Activated CD4-positive, alpha-beta T cell treated with anti-CD3 and anti-CD28 coated beads for 1 hour (primary cell): ENCODE measurements at places on chromosomes 1 and 21.

DNA sequence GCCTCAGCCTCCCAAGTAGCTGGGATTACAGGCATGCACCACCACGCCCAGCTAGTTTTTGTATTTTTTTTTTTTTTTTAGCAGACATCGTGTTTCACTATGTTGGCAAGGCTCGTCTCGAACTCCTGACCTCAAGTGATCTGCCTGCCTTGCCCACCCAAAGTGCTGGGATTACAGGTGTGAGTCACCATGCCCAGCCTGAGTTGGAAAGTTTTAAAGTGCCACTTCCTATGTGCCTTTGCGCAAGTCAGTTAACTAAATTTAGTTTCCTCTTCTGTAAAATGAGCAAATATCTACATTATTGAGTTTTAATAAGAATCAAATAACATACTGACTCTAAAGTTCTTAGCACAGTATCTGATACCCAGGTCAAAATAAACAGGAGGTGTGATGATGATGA, 12.4 kb downstream of the SLC19A2 start:
- DNase-seq = no peak

DNA sequence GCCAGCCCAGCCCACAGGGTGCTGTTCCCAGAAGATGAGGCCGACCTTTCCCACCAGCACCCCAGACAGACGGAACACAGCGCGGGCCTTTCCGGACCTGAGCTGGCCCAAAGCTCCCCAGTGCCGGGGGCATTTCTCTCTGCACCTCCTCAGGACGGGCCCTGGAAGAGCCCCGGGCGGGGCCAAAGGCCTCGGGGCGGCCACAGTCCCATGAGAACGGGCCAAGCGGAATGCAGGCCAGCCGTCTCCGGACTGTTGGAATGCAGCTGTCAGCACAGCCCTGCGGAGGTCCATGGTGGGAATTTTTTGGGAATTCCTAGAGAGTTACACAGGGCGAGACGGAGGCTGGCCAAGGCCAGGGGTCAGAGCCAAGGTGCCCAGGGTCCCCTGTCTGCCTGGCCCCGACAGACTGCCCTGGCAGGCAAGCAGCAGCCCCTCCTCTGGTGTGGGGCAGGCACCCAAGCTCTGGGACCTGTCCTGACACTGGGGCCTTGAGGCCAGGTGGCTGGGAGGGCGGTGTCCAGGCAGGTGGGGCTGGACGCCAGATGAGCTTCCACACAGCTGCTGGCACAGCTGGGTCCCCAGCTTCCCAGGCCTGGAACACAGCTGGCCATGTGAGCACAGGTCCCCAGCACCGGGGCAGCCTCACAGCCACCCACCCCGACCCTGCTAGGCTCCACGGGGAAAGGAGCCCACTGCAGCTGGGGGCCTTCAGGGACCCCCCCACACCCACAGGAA, 63.0 kb downstream of the MEGF6 start:
- DNase-seq = no peak

DNA sequence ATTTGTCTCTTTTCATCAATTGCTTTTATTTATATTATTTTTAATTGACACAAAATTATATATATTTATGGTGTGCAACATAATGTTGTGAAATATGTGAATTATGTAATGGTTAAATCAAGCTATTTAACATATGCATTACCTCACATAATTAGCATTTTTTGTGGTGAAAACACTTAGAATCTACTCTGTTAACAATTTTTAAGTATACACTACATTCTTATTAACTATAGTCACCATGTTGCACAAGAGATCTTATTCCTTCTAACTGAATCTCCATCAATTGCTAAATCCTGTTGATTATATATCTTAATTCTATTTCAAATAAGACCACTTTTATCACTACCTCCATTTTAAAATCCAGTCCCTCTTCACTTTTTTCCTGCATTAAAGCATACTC, 42.5 kb downstream of the PLPPR5 start:
- DNase-seq = no peak

- no peak for DNase-seq
Observed at GRCh38 chr1:213649373-213649772, 338.4 kb upstream of the PROX1 start.

DNA sequence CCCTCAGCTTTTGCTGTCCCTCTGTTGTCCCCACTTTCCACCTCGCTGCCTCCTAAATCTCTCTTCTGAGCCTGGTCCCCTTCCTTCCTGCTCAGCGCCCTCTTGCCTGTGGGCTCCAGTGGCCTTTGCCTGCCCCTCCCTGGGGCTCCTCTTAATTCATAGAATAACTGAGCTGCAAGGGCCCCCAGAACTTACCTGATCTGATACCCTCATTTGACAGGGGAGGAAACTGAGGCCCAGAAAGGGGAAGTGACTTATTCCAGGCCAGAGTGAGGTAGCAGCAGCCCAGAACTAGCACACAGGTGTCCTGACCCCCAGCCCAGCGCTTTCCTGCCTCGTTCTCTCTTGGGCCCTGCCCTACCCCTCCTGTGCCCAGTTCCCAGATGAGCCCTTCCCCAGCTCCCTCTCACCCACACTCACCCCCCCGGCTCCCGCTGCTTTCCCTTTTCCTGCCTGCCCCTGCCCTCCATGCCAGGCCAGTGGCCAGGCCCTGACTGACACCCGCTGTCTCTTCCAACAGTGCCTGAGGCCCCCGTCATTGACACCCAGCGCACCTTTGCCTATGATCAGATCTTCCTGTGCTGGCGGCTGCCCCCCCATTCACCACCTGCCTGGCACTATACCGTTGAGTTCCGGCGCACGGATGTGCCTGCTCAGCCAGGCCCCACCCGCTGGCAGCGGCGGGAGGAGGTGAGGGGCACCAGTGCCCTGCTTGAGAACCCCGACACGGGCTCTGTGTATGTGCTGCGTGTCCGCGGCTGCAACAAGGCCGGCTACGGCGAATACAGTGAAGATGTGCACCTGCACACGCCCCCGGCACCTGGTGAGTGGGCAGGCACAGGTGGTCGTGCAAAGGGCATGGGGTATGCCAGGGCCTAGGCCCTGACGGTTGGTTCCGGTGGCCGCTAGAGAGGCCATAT, 5.7 kb downstream of the TRIM46 start:
- no peak for DNase-seq

- no peak for DNase-seq
Observed at GRCh38 chr1:180114396-180114945, 40.2 kb upstream of the QSOX1 start.

- DNase-seq = peak; percentile 21
Observed at GRCh38 chr1:244599937-244600350, 53.0 kb upstream of the DESI2 start.
